ENCODE measurements at places on chromosomes 16 and 17.

GRCh38 chr17:49659661-49660382, 18.1 kb downstream of the SPOP start:
- DNase-seq = no peak

DNA sequence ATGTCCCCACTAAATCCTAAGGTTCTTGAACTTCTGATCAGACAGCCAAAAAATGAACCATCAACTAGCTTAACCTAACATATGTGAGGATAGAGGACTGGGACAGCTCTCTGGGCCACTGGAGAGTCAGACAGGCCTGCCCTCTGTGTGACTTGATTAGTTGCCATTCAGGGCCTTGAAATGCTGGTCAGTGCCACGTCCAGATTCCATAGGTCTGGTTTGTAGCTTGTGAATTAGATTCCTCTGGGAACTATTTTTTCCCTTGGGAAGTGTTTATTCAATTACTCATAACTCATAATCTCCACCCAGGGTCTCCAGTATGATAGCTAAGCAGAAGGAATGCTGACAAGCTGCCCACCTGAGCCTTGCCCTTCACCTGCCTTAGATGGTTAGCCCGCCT, 48.2 kb downstream of the IGF2BP1 start:
- DNase-seq = no peak

GRCh38 chr16:75216127-75216526, 2.7 kb upstream of the CTRB1 start:
- DNase-seq = no peak

DNA sequence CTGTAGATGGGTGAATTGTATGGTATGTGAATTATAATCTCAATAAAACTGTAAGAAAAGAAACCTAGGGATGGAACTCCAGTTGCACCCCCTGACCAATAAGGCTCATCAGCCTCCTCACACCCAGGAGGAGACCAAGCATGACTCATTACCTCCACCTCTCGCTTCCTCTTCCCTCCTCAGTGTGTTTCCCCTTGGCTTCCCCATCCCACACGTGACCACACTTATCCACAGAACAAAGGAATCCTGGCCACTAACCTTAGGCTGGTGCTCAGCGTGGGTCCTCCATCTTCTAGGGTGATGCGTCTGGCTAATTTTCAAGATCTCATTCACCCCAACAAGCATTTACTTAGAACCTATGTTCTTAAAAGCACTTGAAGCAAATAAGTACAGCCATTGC, 36.2 kb upstream of the MAP3K14 start:
- no peak for DNase-seq

- DNase-seq = no peak
Measured at GRCh38 chr16:67857547-67858233, 10.2 kb upstream of the CENPT start.

- no peak for DNase-seq
Measured at GRCh38 chr17:74211912-74212208, 1.5 kb upstream of the TTYH2 start.

GRCh38 chr17:75352079-75352569, 53.4 kb downstream of the GRB2 start:
- no peak for DNase-seq

DNA sequence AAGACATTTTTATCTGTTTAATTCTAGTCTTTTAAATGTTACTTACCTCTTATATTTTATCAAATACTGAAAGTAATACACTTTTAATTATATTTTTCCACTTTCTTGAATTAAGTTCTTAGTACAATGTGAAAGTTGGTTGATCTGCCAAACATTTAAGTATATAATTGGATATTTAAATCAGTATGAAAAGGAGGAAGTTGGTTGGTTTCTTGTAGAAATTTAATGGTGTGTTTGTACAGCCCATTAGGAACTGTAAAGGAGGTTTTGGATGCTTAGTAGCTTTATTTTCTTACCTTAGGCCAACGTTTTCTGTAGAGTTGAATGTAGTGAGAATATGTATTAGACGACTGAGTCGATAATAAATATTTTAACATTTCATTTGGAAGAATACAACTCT, 5.4 kb downstream of the NFATC3 start:
- no peak for DNase-seq

DNA sequence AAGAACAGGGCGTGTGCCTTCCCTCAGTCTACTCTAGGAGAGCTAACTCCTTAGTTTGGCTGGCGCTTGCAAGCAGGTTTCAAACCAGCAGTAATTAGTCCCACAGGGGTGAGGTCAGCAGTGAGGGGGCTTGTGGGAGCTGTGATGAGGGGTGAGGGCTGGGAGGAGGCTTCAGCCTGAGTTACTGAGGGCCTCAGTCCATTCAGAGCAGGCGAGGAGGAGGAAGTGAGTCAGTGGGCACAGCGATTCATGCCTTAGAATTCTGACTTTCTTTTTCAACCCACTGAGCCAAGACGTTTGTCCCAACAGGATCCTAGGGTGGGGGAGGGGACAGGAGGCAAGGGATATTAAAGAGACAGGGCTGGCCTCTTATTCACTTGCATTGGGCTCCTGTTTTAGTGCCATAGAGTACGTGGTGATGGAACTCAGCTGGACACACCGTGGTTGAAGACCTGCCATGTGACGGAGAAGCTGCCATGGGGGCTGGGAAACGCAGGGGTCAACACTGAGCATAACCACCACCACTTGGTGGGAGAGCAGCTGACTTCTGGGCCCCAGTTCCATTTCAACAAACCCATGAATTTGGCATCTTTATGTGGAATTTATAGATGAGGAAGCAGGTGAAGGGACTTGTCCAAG, 8.3 kb upstream of the ITGA3 start:
- DNase-seq = no peak

DNA sequence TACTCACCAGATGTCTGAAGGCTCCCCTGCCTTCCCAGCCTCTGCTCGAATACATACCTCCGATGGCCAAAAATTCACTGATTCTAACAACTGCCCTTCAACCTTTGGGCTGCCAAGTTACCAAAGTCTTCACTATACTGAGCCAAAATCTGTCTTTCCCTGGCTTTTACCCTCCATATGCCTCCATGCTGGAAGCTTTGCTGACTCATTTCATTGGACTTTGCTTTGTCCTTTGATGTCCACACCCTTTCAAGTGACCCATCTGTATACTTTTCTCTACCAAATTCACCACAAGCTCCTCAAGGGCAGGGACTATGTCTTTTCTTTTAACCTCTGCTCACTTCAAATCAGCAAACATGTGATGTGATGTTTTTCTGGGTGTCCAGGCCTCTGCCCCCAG, 21.0 kb upstream of the MTMR4 start:
- no peak for DNase-seq

DNA sequence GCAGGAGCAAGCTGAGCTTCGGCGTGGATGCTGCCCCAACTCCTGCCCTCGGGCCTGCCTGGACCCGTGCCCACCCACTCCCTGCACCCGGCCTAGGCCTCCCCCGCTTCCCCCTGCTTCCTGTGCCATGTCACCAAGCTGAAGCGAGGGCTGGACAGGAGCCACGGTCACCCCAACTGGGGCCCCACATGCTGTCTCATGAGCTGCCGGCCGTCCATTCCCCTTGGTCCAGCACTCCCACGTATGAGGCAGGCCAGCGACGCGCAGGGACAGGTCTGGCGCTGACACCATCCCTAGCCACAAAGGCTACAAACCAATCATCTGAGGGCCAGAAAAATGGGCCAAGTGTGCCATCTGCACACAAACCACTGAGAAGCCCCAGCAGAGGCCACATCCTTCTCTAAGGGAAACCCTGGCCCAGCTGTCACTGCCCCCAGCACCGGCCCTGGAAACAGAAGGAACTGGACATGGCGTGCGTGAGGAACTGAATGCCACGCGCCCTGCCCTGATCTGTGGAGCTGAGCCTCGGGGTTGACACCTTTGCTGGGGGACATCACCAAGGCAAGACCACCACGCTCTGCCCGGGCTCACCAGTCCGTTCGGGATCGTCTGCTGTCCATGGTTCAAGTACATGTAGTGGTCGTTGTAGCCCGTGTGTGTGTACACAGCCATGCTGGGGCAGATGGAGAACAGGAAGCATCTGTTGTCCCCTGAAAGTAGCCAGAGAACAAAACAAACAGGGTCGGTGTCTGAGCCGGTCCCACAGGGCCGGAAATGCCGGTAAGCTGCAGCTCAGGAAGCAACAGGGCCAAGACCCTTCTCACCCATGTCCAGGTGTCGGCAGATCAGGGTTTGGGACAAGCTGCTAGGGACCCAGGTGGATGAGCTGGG, 22.2 kb downstream of the MEAK7 start:
- DNase-seq = no peak

DNA sequence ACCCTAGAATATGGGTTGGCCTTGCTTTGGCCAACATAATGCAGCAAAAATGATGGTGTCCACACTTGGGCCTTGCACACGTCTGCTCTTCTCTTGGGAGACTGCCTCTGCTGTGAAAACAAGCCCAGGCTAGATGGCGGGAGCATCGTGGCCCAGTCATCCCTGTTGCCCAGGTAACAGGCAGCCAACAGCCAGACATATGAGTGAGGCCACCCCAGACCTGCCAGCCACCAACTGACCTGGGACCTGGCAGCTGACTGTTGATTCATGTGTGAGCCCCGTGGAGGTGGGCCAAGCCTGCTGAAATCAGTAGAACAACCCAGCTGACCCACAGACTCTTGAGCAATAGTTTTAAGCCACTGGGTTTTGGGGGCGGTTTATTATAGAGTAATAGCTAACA, 39.4 kb upstream of the CDH3 start:
- DNase-seq = no peak

- no peak for DNase-seq
Measured at GRCh38 chr17:77736199-77736585, 222.3 kb upstream of the TNRC6C start.

- no peak for DNase-seq
Measured at GRCh38 chr17:75194879-75195278, 10.6 kb upstream of the NUP85 start.

- no peak for DNase-seq
Measured at GRCh38 chr16:11561454-11561805, 25.3 kb downstream of the LITAF start.

DNA sequence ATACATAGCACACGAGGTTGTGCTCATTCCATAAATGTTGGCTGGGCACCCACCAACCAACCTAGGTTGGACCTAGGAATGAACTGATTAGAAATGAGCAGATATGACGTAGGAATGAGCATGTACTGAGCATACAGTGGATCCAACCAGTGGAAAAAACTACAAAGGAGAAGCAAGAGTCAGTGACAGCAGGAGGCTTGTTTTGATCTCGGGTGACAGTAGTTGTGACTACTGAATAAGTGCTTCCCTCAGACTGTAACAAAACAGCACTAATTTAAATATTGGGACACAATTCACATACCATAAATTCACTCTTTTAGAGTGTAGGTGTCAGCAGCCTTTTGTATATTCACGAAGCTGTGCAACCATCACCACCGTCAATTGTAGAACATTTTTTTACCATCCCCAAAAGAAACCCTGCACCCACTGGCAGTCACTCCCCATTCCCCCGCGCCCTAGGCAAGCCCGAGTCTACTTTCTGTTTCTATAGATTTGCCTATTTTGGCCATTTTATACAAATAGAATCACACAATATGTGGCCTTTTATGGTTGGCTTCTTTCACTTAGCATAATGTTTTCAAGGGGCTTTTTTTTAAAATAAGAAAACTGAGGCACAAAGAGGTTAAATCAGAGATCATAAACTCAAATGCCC, 7.0 kb downstream of the VAC14 start:
- DNase-seq = no peak

Measured in fibroblast of skin of left biceps (primary cell).